ENCODE measurements at places on chromosomes 3 and 15.

GRCh38 chr3:16496408-16497222 is 16.9 kb downstream of the RFTN1 start:
- DNase-seq, result no peak

- DNase-seq, result no peak
Measured at GRCh38 chr3:147389717-147390116, 16.6 kb downstream of the ZIC4 start.

GRCh38 chr3:127613406-127613805 is 15.2 kb downstream of the MCM2 start:
- DNase-seq, result no peak

- DNase-seq, result no peak
Measured at GRCh38 chr3:196192524-196193051, 18.6 kb downstream of the ZDHHC19 start.

GRCh38 chr3:136734382-136735070 is 17.7 kb downstream of the STAG1 start:
- no peak for DNase-seq

- DNase-seq, result no peak
Measured at GRCh38 chr3:184660931-184661330, 50.9 kb downstream of the MAGEF1 start.

DNA sequence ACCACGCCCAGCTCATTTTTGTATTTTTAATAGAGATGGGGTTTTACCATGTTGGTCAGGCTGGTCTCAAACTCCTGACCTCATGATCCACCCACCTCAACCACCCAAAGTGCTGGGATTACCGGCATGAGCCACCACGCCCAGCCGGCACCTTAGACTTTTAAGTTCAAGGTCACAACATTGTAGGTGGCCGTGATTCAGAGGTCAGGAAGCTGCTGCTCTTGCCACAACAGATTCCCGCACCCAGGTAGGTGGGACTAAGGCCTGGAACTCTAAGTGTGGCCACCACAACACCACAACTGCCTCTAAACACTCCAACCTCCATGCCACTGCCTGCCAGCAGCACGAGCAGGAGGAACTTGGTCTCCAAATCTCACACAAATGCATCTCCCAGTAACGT is 196.8 kb downstream of the STT3B start:
- no peak for DNase-seq

DNA sequence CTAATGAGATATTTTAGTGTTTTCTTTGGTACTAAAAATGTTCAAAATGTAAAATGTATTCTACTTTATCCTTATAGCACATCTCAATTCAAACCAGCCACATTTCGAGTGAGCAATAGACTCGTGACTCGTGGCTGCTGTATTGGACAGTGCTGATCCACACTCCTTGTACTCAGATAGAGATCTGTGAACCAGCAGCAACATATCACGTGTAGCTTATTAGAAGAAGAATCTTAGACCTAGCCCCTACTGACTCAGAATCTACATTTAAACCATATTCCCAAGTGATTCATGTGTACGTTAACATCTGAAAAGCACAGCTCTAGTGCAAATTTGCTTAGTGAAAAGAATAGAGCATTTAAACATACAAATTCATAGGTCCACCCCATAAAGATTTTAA is 130.9 kb downstream of the IL1RAP start:
- no peak for DNase-seq

GRCh38 chr3:115808816-115809215 is 185.5 kb downstream of the GAP43 start:
- no peak for DNase-seq

GRCh38 chr15:76340803-76341365 is 4.3 kb downstream of the ISL2 start:
- peak; percentile 73 for DNase-seq

GRCh38 chr3:77655396-77655795 is 615.5 kb downstream of the ROBO2 start:
- no peak for DNase-seq

DNA sequence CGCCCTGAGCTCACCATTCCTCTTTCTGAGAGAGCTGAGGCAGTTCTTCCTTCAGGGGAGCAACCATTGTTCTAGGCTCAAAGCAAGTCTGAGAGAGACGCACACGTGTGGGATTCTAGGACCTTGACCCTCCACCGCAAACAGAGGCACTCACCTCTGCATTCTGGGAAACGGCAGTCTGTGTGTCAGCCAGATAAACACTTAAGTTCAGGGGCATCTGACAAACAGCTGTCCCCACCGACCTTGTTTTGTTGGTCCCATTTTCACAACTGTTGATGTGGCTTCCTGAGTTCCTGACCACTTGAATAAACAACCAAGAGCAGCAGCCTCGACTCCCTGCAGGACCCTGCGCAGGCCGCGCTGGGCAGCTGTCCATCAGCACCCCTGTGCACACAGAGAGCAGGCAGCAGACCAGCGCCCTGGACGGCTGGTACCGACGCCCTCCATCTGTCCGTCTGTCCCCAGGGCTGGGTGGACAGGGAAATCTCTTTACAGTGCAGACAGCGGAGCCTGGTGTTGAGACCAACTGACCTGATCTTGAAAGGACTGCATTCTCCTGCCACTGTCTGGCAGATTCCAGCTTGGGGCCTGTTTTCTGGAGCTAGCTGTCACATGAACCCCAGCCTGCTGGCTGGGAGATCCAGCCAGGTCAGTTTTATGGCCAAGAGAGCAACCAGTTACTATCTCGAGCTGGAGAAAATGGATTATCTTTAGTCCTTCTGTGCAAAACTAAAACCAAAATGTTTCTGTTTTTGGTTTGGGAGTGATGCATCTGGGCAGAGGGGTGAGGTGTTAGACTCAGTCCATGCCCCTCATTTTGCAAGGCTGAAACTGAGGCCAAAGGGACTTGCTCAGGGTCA is 64.2 kb downstream of the FAM43A start:
- no peak for DNase-seq

DNA sequence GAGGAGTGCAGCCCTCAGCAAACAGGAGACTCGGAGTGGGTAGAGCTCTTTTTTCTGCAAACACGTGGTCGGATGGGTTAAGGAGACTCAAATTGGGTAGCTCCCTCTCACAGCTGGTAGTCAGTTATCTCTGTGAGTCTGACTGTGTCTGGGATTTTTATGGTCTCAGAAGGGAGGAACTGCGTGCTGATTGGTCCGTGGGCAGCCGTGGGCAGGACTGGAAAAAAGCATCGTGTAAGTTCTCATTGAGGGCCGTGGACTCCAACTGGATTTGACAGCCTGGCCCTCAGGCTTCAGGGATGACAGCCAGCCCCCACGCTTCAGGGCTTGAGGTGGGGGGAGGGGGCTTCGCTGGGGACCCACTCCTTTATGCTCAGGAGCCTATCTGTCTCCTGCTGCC is 463.9 kb downstream of the EPHA3 start:
- no peak for DNase-seq

GRCh38 chr3:15797642-15798303 is at the start of gene ANKRD28:
TSS of gene ANKRD28 (minus strand) at chr3:15797979. CDS start at chr3:15796521, 1,458 bp downstream.
- no peak for DNase-seq

DNA sequence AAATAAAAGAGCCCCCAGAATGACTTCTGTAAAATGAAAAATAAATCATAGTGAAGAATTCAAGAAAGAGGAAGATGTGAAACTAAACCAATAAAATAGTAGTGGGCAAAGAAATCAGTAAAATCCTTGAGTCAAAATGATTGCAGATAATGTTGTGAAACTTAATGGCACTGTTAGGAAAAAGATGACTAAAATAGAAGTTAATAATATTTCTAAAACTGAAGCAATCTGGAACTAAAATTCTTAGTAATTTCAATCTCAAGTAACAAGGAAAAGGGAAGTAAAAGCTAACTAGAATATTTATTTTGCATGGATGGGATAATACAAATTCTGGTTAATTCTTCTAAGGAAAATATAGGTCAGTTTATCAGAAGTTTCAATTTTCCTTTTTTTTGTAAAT is 84.6 kb downstream of the TMCO5A start:
- no peak for DNase-seq

- no peak for DNase-seq
Measured at GRCh38 chr3:112463250-112463649, 36.0 kb downstream of the BTLA start.

DNA sequence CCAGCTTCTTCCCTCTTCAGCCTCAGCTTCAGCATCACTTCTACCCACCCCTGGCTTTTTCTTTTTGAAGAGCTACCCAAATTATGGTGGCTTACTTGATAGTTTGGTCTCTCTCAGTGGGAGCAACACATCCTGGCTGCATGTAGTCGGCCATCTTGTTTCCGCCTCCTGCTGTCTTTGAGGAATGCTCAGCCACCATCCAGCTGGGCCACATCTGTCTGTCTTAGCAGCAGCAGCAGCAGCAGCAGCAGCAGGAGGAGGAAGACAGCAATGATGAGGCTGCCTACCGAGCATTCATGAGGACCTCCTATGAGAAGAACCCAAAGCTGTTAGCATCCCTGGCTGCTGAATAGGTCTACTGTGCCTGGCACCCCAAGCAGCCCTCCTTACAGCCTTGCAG is 19.7 kb downstream of the IL16 start:
- DNase-seq, result no peak

DNA sequence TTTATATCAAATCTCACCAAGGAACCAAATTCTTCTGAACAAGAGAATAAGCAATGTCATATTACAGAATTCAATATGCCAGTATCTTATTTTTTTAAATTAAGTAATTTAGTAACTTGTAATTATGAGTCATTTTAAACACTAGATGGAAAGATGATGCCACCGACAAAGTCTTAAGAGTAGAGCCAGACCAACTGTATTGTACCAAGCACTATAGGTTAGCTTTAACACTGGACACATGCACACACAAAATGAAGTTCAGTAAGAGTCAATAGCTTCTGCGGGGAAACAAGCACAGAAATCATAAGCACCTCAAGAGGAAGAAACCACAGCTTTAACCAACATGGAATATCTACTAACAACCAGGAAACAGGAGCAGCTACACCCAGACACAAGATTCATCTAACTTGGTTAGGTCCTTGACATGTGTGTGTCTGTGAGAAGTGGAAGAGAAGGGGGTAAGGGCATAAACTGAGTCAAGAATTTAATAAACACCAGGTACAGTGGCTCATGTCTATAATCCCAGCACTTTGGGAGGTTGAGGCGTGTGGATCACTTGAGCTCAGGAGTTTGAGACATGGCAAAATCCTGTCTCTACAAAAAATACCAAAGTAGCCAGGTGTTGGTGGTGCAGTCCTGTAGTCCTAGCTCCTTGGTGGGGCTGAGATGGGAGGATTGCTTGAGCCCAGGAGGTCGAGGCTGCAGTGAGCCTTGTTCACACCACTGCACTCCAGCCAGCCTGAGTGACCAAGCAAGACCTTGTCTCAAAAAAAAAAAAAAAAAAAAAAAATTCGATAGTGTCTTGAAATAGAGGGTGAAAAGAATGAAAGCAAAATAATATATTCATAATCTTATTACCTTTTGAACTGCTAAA is 28.9 kb downstream of the DENND4A start:
- no peak for DNase-seq

DNA sequence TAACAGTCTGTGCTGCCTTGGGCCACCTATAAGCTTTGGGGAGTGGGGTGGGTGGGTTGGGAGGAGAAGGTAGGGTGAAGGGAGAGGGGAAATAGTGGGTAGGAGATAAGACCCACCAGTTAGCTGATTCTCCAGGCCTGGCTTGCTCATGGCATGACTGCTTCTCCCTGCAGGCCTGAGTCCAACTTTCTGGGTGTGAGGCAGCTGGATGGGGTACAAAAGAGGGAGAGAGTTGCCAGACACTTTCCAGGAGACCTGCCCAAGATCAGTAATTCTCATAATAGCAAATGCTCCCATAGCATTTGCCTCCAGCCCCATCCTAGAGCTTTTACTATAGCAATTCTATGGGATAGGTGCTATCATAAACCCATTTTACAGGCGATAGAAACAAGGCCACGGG is 7.7 kb downstream of the CGNL1 start:
- DNase-seq, result no peak

GRCh38 chr3:163548015-163548414 is 1530.3 kb downstream of the SI start:
- no peak for DNase-seq

DNA sequence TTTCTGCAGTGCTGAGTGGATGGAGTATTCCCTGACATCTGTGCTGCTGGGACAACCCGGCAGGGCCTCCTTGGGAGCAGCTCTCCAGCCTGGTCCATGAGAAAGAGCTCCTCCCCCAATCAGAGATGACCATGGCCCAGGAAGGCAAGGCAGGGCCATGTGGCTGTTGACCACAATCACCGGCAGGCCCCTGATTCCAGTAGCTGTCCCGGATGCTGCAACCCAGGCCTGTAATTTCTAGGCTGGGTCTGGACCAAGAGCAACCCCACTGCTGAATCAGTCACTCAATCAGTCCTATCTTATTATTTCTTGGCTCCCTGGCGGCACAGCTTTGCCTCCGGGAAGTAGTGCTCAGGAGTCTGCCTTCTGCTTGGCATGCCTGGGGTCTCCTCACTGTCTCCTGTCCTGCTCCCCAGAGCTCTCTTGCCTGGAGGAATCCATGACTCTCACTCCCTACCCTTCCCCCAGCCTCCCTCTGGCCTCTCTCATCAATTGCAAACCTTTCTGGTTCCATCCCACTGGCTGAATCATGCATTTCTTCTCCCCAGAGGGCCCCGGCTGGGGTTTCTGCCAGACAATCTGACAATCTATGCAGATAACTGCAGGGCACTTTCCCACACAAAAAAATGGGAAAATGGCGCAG is 32.6 kb upstream of the ITGA11 start:
- peak; percentile 78 for DNase-seq

GRCh38 chr3:71346061-71346460 is 237.5 kb downstream of the FOXP1 start:
- DNase-seq, result no peak

DNA sequence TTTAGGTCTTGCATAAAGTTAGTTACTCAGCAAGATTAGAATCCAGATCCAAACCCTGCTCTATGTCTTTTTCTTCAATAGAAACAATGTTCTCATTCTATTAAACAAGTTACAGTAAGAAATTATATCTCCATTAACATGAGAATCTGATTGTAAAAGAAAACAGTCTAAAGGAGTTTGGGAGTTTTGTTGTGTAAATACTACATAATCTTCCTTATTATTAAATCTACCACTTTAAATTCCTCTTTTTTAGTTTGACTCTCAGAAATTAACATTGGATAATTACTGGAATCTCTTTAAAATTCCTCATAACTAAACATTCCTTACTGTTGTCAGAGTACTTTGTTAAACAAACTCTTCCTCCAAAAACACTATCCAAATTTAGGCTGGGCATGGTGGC is 1.7 kb upstream of the GOLIM4 start:
- DNase-seq, result no peak

DNA sequence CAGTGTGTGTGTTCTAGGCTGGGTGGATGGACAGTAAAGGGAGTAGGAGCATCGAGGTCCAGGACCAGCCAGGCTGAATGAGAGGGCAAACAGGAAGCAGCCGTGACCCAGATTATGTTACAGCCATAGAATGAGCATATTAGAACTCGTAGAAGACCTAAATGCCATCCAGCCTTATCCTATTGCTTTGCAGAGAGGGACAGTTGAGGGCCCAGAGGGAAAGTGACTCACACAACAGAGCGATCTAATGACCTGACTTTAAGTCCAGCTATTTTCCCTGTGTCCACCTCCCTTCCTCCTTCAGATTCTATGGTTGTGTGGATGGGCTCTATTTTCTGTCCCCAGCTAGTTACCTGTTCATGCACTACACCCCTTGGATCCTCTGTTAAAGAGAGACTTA is 634.1 kb upstream of the TBL1XR1 start:
- DNase-seq, result no peak

- no peak for DNase-seq
Measured at GRCh38 chr3:125151442-125151817, 61.1 kb downstream of the SLC12A8 start.
